ENCODE measurements at places on chromosomes 11 and 22.

- no peak for DNase-seq
These were observed 49.2 kb upstream of the OR4B1 start for GRCh38 chr11:48167380-48167779.

- DNase-seq = no peak
These were observed 85.2 kb downstream of the CCDC34 start for GRCh38 chr11:27277843-27278242.

DNA sequence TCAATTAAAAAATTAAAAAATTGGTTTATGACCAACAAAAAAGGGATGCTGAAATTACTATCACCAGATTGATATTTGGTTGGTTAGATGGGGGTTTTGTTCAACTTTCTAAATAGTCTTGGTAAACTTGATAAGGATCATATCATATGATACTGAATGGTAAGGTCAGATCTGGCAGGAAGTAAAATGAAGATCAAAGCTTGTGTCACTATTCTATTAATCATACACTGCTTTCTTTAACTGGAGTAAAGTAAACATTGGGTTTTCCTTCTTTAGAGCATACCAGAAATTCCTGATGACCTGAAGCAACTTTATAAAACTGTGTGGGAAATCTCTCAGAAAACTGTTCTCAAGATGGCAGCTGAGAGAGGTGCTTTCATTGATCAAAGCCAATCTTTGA lies 40.2 kb downstream of the RRM1 start:
- no peak for DNase-seq

GRCh38 chr11:94769880-94770279 lies 1.7 kb downstream of the AMOTL1 start:
- DNase-seq = no peak

GRCh38 chr11:120674542-120674941 lies 163.0 kb downstream of the GRIK4 start:
- DNase-seq = no peak

- peak; percentile 52 for DNase-seq
These were observed 14.1 kb downstream of the MIAT start for GRCh38 chr22:26671317-26672059.

- DNase-seq = no peak
These were observed 5.2 kb downstream of the IRAG1 start for GRCh38 chr11:10688401-10688800.

- no peak for DNase-seq
These were observed 354.6 kb downstream of the DDX10 start for GRCh38 chr11:109019342-109019936.

- DNase-seq = no peak
These were observed 63.3 kb upstream of the PHF21B start for GRCh38 chr22:45073064-45073463.

DNA sequence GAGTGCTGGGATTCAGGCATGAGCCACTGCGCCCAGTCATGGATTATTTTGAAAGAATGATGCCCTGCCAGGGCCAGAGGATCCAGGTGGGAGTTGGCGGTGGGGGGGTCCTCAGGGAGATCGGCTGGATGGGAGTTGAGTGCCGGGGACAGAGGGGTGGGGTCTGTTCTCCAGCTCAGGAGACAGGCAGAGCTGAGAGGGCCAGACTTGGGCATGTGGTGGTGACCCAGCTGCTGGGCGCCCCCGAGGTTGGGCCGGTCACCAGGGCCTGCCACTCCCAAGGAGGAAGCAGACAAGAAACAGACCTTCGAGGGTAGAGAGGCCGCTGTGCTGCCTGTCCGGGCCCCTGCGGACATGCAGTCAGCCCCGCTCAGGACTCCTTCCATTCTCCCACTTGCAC lies 11.8 kb upstream of the PRODH start:
- no peak for DNase-seq

- DNase-seq = no peak
These were observed 51.3 kb upstream of the CD44 start for GRCh38 chr11:35087648-35088047.

- no peak for DNase-seq
These were observed 71.4 kb upstream of the GRK3 start for GRCh38 chr22:25492841-25493734.

Data from activated T-helper 1 cell treated with Interleukin-2 at 50 U/mL for 16 hours (primary cell).